ENCODE measurements at places on chromosomes 1 and 21.

GRCh38 chr1:48003741-48004531 lies 6.8 kb upstream of the TRABD2B start:
- DNase-seq, result peak; percentile 71

DNA sequence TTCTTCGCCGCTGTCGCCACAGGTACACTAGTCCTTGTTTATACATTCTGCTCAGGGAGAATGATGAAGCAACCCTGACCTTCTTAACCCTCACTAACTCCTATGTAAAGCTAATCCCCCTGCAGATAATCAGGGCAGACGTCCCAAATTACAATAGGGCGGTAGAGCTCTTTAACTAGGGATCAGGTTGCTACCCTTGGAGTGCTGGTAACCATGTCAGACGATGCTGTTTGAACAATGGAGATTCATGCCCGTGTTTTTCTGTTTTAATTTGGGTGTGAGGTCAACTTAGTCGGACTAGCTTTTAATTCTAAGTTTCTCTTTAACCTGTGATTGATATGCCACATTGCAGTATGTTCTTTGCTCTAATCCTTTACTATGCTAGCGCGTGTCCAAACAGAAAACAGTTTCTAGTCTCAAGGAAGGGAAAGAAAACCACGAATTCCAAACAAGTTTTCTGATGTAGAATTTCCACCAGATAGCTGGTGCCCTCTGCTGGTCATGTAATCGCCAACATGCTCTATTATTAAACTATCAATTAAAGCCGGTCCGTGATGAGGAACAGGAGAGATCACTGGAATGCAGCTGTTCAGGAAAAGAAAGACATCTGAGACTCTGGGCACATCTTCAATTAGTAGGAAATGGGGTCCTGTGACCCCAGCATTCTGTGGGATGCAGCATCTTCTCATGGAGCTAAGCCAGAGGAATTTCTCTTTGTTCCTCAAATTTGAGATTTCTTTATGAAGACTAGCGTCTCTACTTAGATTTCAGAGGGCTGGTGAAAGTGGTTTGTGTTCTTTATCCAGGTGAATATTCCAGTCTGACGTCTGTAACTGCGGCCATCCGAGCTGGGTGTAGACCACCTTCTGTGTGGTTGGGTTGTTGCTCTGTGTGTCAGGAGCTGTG lies 18.3 kb upstream of the VAMP3 start:
- peak; percentile 76 for DNase-seq

GRCh38 chr1:87464022-87464490 lies 135.4 kb downstream of the LMO4 start:
- no peak for DNase-seq

DNA sequence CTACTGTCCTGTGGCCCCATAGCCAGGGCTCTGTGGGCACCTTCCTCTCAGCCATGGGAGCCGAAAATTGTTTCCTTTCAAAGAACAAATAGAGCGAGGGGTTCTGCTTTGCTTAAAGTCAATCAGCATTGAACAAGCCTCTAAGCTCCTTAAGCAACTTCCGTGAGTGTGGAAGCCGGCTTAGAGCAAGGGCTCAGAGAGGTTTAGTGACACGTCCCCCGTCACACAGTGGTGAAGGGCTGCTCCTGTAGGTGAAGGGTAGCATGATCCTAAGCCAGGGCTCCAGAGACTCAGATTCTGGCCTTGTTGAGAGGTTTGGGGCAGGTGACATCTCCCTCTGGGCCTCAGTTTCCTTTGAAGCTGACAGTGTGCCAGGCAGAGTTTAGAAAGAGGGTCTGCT lies 94.0 kb upstream of the WNT4 start:
- no peak for DNase-seq

DNA sequence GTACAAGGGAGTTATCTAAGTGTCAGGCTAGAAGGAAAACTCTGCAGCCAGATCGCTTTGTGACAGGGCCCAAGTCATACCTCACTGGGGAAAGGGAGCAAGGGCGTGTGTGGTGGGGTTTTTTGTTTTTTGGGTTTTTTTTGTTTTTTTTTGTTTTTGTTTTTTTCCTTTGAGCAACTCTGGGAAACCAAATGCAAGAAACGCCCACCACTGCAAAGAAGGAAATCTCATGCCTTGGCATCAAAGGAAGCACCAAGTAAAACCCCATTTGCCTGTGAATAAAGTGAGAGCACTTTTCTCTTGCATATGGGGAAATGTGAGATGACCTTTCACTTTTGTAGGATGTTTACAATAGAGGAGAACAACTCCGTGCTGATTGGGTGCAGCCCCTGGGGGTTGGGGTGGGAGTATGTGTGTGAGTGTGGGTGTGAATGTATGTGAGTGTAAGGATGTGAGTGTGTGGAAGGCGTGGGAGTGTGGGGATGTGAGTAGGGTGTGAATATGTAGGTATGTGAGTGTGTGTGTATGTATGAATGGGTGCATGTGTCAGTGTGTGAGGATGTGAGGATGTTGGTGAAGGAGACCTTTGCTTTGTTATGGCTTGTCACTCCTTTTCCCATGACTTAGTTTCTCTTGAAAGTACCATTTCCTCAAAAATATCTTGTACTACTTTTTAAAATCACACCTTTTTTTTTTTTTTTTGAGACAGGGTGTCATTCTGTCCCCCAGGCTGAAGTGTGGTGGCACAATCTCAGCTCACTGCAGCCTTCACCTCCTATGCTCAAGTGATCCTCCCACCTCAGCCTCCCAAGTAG lies 34.6 kb downstream of the IL12RB2 start:
- no peak for DNase-seq

DNA sequence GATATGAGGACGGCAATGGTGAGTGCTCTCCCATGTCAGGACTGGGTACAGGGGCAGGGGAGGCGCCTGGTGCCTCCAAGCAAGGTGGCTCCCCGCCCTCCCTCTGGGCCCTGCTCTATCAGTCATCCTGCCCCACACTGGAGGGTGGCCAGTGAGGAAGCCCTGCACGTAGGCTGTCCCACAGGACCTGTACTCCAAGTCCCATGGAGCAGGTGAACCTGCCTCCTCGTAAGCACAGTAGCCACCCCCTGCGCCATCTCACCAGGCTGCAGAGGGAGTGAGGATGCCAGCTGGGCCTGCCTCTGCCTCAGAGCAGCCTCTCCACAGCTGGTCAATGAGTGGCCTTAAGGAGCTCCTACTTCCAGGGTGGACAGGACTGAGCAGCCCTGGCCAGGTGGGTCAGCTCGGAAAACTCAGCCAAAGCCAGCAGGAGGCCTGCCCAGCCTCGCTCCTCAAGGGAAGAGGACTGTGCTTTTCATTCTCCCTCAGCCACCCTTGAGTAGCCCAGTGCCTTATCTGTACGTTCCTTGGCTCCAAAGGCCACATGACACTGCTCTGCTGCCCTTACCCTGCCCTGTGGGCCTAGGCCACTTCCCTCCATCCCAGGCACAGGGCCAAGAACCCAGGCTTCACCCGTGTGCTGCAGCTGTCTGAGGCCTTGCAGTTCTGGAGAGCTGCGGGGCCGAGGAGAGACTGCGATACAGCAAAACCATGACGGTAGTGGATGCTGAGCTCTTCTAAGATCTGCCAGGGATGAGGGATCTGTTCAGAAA lies 39.6 kb downstream of the SLC45A1 start:
- DNase-seq, result no peak

DNA sequence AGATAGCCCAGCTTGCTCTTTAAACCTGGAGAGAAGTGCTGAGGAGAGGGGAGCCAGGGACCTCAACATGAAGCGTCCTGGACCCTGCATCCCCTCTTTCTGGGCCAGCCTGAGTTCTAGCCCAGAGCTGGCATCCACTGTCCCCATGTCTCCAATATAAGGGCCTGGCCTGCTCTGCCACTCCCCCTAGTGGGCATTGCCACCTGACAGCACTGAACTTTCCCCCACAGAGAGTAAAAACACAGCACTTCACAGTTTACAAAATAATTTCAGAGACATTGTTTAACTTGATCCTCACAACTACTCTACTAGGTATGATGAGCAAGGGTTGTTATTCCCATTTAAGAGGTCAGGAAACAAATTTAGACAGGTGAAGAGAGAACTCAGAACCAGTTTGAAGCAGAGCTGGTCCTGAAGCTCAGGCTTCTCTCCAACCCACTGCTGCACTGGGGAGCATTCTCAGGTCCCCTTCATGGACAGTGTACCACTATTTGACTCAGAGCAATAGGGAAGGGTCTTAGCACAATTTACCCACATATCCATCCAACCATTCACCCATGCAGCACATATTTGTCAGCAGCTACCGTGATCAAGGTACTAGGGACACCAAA lies 151.2 kb downstream of the DMRTA2 start:
- peak; percentile 57 for DNase-seq

DNA sequence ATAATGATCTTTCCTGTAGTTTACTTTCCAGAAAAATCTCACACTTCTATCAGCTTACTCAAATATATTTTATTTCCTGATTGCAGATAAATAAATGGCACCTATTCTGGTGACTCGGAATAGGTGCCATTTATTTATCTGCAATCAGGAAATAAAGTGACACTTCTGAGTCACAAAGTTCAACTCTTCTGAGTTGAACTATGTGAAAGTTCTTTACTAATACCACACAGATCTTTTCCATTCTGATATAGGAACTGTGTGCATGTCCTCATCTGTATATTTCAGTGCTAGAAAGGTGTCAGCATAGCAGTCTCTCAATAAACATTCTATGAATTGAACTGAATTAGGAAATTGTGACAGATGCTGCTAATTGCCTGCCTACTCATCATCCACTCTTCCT lies 4.9 kb upstream of the VCAM1 start:
- DNase-seq, result no peak

GRCh38 chr21:38439426-38439825 lies 58.9 kb downstream of the ERG start:
- no peak for DNase-seq

GRCh38 chr1:201376464-201377374 lies 761 bp downstream of the TNNT2 start:
- DNase-seq, result peak; percentile 95

GRCh38 chr1:39652105-39652504 lies 12.7 kb upstream of the HEYL start:
- no peak for DNase-seq

DNA sequence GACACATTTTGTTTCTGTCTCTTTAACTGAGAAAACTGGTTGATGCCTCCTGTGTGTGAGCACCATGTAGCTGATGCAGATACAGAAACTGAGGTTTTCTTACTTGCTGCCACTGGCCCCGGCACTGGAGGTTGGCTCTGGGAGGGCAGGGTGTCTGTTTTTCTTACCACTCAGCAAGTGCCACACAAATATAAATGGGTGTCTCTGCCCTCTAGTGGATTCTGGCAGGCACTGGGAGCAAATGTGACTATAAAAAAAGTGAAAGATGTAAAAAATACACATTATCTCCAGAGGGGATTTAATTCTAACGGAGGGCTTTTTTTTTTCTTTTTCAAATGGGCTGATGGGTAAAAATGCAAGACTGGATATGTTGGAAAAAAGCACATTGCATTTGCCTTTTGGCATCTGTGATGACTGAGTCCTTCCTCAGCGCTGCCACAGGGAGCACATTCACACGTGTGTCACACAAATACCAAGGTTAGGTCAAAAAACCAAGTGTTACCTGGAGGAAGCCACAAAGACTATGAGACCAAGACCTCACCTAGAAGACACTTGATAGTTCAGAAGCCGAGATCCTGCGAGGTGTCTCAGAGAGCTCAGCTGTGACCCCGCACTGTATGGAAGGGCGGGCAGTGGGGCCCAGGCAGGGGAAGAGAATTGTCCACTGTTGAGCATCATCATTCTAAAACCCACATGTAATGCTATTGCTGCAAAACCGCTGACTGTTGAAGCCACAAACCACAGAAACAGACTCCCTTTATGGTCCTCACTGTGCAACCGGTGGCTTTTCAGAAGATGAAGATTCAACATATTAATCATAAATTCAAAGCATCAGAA lies 18.9 kb downstream of the PGBD2 start:
- peak; percentile 32 for DNase-seq

DNA sequence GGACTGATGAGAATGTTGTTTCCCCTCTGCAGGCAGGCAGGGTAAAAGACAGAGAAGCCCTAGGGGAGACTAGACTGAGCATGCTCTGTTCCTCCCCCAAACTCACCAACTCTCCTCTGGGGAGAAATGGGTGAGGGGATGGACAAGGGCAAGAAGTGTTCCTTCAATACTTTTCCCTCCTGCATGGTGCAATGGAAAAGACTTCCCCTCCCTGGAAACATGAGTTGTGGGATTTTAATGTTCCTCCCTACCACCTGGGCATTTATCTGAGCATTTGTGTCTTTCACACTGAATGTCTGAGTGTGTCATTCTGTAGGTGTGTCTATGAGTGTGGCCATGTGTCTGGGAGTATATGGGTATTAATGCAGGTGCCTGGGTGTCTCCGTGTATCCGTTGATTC lies 275.7 kb downstream of the C1orf94 start:
- no peak for DNase-seq

DNA sequence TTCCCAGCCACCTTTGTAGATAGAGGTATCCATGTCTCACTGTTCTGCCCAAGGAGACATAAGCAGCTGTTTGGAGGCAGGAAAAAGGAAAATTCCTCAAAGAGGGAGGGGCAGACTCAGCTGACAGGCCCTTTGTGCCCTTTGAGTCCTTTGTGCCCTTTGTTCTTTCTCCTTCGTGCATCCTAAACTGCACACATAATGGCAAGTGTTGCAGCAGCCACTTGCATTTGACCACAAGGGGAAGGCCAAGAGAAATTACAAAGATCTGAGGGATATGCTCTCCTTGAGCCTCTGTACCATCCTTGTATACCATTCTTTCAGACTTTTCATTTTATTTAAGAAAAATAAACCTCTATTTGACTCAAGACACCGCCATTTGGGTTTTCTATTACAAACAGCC lies 71.8 kb upstream of the PKN2 start:
- DNase-seq, result no peak

- DNase-seq, result no peak
Observed at GRCh38 chr1:193566735-193567134, 380.3 kb upstream of the B3GALT2 start.

DNA sequence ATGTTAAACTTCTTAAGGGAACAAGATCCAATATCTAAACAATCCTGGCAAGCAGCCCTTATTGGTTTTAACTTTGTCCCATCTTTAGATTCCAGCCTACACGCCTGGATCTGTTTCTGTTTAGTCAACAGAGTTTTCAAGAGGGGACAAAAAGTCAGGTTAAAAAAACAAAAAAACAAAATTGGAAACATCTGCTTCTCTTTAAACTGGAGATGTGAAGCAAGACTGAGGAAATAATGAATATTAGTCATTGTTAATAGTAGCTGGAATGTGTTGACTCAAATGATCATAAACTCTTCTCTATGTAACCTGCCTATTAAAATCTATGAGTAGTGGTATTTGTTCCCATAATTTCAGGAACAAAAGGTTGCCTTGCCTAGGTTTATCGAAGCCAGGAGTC lies 55.0 kb downstream of the NID1 start:
- no peak for DNase-seq

Measured in NCI-H524 (cell line).